ENCODE measurements at places on chromosomes 16 and 17.

DNA sequence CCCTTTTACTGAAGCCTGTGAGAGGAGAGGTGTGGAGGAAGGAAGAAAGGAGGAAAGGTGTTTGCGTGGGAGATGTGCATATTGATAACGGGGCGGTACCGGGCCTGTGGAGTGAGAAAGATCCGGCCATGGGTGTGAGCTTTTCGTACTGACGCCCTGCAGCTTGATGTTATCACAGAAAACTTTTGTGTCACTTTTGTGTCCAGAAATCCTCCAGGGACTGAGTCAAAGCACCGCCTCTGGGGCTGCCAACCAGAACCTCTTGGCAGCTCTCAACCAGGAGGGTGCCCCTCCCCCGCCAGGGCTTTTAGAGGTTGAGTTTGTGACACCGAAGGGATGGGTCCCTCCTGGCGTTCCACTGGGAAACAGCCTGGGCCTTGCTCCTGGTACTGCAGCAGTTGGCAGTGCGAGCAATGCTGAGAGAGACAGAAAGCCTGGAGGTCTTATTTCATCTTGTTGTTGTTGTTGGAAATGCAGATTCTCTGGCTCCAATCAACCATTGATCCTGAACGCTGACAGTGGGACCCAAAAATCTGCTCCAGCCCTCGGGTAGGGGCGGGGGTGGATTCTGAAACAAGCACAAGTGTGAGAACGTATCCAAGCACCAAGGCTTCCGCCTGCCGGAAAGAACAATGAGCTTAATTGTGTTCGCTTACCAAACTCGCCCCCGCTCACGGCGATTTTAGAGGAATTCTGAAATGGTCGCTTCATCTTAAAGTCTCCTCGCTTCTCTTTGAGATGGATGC, 65.0 kb downstream of the CRISPLD2 start:
- no peak for DNase-seq

- DNase-seq: no peak
Observed at GRCh38 chr16:85452364-85453193, 160.5 kb upstream of the GSE1 start.

DNA sequence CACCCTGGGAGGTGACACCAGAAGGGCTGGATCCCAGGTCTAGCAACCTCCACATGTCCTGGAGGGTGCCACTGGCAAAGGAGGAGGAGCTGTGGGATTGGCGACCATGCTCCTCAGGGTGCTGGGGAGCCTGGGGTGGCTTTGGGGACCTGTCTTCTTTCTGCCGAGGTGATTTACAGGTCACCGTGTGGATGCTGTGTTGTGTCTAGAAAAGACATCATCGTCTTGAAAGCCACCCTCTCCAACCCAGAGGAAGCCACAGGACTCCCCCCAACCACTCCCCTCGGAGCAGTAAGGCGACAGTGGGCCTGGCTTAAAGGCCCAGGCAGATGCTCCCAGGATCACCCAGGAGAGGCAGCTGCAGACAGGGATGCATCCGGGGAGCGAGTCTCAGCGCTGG, 29.7 kb upstream of the FASN start:
- no peak for DNase-seq

DNA sequence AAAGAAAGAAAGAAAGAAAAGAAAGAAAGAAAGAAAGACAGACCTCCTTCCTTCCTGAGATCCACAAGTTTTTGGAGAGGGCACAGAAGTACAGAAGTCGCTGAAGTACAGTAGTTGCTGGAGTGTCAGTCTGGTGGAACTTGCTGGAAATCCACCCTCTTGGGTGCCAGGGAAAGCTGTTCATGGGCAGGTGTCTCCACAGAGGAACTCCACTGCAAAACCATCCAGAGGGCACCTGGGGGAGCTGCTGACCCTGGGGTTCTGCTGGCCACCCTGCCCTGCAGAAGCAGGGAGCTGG, 3.5 kb upstream of the PRR14 start:
- no peak for DNase-seq

DNA sequence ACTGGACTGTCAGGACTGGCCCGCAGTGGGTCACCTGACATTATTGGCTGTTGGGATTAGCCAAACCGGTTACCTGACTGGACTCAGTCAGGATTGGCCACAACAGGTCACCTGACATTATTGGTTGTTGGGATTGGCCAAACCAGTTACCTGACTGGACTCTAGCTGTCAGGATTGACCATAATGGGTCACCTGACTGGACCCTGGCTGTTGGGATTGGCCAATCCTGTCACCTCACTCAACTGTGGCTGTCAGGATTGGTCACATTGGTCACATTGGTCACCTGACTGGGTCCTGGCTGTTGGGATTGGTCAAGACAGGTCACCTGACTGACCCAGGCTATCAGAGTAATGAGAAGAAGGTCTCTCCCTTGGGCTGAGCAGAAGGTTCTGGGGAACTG, 207.7 kb upstream of the SDK2 start:
- no peak for DNase-seq

- peak; percentile 66 for DNase-seq
Observed at GRCh38 chr17:55168958-55169687, 95.6 kb upstream of the HLF start.

GRCh38 chr17:76268991-76269981, 4.1 kb downstream of the UBALD2 start:
- DNase-seq: no peak

- no peak for DNase-seq
Observed at GRCh38 chr16:4537376-4538343, 913 bp downstream of the CDIP1 start.

- no peak for DNase-seq
Observed at GRCh38 chr16:23823475-23824384, 12.1 kb upstream of the PRKCB start.

GRCh38 chr17:72697602-72698146, 394.8 kb downstream of the SLC39A11 start:
- no peak for DNase-seq

DNA sequence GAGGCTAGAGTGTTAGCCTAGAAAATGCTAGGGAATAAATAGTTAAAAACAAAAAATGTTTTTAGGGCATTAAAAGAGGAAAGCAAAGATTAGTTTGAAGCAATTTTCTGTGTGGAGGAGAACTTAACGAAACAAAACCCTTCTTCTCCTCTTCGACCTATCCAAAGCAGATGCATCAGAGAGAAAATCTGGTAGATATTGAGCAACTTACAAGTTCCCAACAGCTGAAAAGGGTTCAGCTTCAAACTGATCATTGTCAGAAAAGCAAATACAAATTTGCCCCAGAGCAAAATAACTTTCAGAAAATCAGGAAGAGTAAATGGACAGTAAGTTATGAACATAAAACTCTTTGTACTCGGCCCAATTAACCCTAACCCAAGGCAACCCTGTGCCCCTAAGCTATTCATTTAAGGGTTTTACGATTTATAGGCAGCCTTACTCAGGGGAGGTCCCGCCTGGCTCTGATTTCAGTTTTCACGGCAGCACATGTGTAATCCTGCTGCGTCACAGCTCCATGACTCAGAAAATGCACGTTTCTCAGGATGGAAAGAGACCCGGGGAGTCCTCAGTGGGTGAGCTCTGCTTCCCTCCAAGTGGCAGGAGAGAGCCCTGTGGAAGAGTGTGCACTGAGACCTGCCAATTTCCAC, 405.7 kb upstream of the SALL1 start:
- DNase-seq: no peak

DNA sequence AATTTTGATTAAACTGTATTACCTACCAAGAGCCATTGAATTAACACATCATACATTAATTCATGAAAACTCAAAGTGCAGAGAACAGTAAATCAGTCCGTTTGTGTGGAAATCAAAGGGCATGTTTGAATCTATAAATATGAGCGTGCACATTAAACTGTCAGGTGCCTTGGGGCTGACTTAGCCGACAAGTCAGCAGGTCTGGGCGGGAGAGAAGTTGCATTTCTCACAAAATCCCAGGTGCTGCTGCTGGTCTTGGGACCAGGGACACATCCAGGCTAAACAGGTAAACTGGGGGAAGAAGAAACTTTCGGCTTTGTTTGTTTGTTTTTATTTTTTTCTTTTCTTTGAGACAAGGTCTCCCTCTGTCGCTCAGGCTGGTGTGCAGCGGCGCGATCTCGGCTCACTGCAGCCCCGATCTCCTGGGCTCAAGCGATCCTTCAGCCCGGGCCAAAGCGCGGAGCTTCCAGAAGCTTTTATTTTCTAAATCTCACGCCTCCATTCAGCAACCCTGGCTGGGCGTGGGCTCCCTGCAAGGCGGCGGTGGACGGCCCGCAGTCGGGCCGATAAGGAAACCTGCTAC, 213.9 kb downstream of the MRTFB start:
- DNase-seq: no peak

GRCh38 chr17:80902963-80903611, 88.6 kb upstream of the CHMP6 start:
- no peak for DNase-seq

DNA sequence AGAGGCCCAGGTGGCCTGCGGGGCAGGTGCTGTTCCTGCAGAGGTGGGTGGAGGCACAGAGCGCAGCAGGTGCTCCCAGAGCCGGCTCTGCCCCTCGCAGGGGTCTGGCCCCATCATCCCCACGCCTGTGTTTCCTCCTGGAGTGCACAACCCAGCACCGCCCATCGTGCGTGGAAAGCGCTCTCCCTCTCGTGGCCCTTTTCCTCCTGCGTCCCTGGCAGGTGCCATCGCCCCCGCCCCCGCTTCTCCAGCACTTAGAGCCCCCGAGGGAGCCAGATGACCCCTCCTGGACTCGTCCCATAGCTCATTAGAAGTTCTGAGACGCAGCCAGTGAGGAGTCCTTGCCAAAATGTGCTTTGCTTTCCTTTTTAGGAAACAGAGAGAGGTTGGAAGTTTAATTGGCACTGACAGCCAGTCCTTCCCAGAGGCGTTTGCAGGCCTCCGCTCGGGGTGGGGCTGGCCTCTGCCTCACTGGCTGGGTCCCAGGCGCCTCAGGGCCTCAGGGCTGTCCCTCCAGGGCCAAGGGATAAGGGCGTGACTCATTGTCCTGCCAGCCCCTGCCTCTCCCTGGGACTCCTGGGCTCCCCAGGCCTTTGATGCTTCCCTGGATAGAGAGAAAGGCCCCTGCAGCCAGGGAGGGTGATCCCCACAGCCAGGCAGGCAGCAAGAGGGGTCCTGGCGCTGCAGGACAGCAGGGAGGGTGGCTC, 32.2 kb upstream of the CHMP6 start:
- no peak for DNase-seq

DNA sequence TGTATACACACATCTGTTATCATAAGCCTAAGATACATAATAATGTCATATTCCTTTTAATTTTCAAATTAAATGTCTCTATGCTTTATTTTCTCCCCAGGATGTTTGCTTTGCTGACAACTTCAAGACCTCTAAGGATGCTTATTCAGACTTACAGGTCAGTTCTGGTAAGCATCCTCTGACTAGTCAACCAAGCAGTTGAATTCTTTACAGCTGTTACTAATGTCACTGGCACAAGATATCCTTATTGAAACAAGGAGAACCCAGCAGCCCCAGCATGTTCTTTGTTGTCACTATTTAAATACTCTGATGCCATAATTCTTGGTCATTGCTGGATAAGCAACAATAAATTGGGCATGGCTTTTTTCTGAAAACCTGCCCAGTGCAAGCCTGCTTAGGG, 232.3 kb upstream of the PMFBP1 start:
- DNase-seq: no peak

- DNase-seq: no peak
Observed at GRCh38 chr16:3282103-3282729, 1.1 kb upstream of the ZNF263 start.

GRCh38 chr16:84513666-84514065, 9.2 kb upstream of the MEAK7 start:
- DNase-seq: no peak

GRCh38 chr16:68737046-68737729, at the start of gene CDH1:
Gene CDH1, plus strand, starts transcription at chr16:68737292. Its CDS starts 124 bp downstream, at chr16:68737416.
- no peak for DNase-seq

DNA sequence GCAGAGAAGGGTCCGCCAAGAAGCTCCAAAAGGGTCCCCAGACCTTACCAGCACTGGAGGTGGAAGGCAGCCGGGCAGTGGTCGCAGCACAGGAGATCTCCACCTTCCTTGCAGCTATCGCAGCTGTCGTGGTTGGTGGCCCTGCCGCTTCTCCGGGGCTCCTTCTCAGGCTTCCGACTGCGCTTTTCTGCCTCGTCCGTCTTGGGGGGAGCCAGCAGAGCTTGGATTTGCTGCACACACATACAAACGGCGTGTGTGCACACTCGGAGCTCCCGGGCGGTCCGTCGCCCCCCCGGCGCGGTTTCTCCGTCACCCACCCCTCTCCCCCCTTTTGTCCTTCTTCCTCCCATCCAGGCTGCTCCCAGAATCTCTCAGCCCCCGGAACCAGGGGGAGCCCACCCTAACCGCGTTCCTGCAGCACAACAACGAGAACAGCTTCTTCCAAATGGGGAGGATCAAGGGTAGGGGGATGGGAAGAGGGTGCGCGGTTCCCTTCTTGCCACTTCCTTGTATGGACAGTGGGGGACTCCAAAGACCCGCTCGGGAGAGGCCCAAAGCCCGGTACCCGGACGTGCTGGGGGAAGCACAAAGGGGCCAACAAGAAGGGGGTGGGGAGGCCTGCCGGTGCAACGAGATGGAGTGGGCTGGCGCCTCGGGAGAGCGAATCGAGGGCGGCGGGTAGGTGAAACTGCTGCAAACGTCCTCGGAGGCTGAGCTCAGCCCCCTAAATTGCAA, 1.1 kb downstream of the PHF12 start:
- no peak for DNase-seq

DNA sequence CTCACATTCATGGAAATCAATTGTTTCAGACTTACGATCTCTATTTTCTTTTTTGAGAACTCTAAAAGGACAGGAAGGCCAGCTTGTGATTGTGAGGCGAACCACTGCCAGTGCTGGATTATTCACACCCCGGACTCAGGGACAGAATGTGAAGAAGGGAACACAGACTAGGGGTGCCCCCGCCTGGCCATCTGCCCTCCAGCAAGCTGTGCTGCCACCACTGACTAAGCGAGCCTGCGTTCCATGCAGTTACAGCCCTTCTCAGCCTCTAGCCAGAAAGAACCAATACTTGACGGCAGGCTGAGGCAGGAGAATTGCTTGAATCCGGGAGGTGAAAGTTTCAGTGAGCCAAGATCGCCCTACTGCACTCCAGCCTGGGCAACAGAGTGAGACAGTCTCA, 2.8 kb downstream of the HAGH start:
- no peak for DNase-seq

DNA sequence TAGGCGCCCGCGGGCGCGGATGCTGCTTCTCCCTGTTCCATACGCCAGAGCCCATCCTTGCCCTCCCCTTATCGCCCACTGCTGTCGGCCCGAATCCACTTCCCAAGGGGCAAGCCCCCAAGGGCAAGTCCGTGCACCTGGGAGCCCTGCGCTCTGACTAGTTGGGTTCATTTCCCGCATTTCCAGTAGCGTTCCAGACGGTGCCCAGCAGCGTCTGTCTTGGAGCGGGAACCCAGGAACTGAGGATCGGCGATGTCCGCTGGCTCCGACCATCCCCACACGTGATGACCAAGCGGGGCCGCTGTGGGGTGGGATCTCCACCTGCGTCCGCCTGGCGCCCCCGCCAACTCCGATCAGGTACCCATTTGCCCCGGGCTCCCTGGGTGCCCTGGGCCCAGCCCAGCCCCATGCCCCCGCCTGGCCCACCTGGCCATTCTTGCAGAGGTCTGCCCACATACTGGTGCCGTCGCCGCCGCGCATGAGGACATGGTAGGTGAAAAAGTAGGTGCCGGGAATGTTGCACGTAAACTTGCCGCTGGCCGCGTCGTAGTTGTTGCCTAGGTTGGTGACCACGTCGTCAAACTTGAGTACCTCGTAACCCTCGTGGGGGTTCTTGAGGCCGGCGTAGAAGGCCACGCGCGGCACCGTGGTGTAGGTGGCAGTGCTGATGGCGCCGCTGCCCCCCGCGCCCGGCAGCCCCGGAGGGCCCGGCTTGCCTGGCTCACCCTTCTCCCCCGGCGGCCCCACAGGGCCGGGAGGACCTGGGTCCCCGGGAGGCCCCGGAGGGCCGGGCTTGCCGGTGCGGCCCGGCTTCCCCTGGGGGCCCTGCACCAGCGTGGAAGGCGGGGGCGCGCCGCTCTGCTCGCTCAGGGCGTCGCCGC, 837 bp downstream of the C1QL1 start:
- no peak for DNase-seq

- no peak for DNase-seq
Observed at GRCh38 chr17:58667934-58668597, 23.8 kb downstream of the TEX14 start.
